ENCODE measurements at places on chromosomes 13 and 19.

- DNase-seq: no peak
Measured at GRCh38 chr13:112893207-112893569, 75.8 kb upstream of the MCF2L start.

DNA sequence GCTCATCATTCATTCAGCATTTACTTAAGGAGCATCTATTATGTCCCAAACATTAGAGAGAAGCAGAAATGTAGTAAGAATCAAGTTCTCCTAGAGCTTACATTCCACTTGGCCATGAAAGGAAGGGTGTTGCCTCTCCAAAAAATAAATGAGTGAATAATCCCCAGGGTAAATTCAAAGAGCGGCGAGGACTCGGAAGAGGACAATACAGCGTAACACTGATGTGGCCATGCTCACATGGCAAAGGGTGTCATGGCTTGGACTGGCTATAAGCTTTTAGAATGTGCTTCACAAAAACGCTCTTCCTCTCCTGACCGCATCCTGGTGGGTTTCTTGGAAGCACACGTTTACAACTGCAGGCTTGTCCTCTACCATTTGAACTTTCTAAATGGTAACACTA lies 290.2 kb downstream of the IRS2 start:
- no peak for DNase-seq

GRCh38 chr13:113092776-113093579 lies 12.6 kb upstream of the F7 start:
- DNase-seq: no peak

DNA sequence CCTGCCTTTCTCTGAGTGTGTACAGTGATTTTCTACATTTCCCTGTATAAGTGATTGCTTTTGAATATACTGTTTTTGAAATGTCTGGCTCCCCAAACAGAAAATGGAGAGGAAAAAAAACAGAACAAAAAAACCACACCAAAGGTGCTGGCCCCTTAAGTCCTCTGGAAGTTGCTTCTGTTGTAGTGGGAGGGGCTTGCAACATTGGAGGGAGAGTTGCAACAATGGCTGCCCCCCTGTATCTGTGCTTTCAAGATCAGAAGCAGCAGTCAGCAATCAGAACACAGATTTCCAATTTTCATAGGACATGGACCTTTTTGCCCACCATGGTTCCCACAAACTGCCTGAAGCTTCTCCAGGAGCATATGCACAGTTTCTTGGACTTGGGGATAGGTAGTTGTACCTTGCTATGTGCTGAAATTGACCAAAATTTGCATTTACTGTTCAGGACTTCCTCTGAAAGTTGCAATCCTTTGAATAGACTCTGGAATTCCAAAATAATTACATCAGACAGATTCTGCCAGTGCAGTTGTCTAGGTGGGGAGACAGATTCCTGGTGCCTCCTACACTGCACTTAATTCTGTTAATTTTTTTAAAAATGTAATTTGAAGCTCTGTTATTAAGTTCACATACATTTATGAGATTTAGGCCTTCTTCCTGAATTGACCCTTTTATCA lies 13.8 kb downstream of the BIVM start:
- DNase-seq: no peak
